ENCODE measurements at places on chromosomes 4 and X. TPM values are rescaled to one million over a fixed set of nuclear protein-coding genes. Genes with fewer than 3 reads are reported as not detected.

The CORIN gene
- total RNA-seq: not detected

The LEF1 gene
- total RNA-seq: 0.11 TPM

The CLCN4 gene
- 5.1 TPM for total RNA-seq

The RADX gene
- 0.06 TPM for total RNA-seq

The AGA gene
- 18.4 TPM for total RNA-seq

The PIM2 gene
- total RNA-seq: 8.4 TPM

The SPANXA1 gene
- total RNA-seq: 0.24 TPM

The CFAP99 gene
- 0.16 TPM for total RNA-seq

The MORF4L2 gene
- 469 TPM for total RNA-seq

The NAA11 gene
- not detected for total RNA-seq

The SHISA3 gene
- not detected for total RNA-seq

The EFNB1 gene
- 10.4 TPM for total RNA-seq

The GLRA2 gene
- not detected for total RNA-seq

The FHIP1A gene
- total RNA-seq: 0.09 TPM

The KIAA1210 gene
- total RNA-seq: 0.03 TPM

The PSAPL1 gene
- 0.32 TPM for total RNA-seq
